Non-pigmented ciliary epithelial cell (primary cell): ENCODE measurements at places on chromosomes 1 and 21.

- DNase-seq: no peak
These were observed 5.2 kb downstream of the ADPRS start for GRCh38 chr1:36093929-36094328.

DNA sequence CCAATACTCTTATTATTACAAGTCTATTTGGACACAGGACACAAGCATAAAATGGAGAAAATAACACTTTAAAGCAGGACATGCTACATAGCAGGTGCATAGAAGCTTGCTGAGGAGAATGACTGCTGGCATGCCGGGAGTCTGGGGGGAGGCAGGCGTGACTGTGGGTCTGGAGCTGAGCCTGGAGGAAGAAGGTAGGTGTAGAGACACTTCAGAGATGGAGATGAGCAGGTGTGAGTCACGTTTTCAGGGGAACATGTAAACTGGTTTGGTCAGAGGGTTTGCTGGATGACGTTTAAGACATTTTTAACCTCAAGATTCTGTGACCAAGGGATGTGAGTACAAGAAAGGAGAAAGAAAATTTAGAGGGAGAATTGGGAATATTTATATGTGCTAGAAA lies 24.5 kb downstream of the OSCP1 start:
- no peak for DNase-seq

DNA sequence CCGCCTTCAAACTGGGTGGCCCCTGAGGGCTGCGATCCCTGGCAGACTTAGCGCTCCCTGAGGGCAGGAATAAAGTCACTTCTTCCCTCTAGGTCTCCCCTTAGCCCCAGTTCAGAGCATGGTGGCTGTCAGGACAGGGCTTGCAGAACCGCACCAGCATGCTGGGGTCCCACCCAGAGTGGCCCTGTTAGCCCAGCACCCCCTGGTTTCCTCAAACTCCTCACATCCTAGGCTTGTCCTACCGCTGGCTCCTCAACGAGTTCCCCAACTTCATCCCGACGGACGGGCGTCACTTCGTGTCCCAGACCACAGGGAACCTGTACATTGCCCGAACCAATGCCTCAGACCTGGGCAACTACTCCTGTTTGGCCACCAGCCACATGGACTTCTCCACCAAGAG lies 15.8 kb downstream of the CNTN2 start:
- DNase-seq: no peak

- no peak for DNase-seq
These were observed 22.0 kb upstream of the BLACAT1 start for GRCh38 chr1:205477759-205478247.

DNA sequence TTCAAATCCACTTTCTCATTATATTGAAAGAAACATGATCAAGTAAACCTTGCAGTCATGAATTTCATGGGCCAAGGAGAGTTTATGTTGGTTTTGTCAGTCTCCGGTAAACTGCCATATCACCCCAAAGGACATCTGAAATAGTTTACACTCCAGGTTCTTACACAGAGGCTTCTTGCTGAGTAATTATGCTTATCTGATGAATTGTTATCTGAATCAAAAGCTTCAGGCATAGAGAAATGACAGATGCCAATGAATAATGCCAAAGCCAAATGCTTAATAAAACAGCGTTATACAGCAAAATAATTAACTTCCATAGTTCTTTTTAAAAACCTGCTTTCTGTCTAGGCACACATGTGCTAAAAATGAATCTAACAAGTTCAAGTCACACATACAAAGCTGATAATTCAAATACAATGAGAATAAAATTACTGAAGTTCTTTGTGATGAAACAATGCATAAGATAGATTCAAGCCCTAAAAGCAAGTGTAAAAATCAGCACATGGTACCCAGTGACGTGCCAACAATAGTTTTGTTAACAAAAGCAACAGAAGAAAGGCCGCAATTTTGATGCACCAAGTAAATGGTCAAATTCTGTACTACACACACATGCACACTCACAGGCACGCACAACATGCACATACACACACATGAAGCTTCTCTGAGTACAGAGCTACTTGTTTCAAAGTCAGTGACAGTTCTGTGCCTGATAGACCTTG lies 109.2 kb downstream of the SLC44A5 start:
- DNase-seq: no peak

GRCh38 chr1:1351511-1352427 lies 2.6 kb upstream of the DVL1 start:
- no peak for DNase-seq
